ENCODE measurements at places on chromosomes 3 and 15.

- no peak for DNase-seq
Observed at GRCh38 chr3:39133822-39134221, 19.6 kb downstream of the CSRNP1 start.

DNA sequence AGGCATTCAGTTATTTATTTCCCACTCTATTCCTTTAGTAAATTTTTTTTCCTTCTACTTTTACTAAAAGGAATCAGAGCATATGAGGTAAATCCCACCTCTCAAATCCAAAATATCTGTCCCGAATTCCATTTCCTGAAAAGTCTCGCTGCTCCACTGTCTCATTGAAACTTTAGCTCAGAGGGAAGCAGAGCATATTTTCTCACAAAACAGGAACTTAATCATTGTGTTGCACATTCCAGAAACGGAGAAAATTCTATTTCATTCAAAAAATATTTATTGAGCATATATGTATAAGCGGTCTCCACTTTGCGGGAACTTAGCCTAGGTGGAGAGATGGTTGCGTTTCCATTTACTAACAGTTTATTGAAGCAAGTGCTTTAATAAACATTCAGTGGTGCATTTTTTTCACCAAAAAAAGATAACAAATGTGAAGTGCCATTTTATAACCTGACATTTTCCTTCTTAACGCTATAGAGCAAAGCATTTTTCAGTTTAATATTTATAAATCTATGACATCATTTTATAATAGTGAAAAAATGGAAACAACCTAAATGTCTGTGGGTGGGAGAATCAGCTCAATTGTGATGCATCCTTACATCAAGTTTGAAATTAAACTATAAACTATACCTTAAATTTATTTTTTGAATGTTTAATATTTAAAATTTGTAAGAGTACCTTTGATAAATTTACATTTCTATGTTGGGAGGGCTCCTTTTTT, 67.2 kb upstream of the CSTA start:
- DNase-seq = no peak

DNA sequence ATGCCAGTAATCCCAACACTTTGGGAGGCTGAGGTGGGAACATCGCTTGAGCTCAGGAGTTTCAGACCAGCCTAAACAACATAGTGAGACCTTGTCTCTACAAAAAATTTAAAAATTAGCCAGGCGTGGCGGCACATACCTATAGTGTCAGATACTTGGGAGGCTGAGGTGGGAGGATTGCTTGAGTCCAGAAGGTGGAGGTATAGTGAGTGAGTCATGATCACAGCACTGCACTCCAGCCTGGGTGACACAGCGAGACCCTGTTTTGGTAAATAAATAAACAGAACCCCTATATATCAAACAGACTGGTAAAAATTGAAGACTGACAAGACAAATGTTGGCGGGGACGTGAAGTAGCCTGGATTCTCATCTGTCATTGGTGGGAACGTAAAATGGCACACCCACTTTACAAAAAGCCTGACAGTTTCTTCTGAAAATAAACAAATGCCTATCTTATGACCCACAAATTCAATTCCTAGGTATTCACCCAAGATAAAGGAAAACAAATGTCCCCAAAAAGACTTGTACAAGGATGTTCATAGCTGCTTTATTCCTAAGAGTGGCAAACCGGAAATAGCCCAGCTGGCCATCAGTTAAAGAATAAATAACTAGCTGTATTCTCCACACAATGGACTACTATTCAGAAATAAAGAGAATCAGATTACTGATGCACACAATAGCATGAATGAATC, 47.0 kb upstream of the GK5 start:
- DNase-seq = no peak

DNA sequence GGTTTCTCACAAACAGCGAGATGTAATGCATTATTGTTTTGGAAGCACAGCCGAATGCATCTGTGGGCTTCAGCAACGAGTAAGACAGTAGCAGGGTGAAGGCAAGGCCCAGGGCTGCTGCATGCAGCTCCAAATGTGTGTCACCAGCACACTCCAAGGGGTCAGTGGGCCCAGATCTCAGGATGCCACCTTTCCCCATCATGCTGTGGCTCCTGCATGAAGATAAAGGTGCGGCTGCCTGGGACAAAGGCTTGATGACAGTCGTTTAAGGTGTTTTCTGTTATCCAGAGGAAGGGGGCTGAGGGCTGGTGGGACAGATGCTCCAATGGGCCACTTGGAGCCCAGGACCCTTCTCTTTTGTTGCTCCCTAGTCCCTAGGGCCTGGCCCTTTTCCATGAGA, 13.2 kb downstream of the C3orf22 start:
- DNase-seq = no peak

DNA sequence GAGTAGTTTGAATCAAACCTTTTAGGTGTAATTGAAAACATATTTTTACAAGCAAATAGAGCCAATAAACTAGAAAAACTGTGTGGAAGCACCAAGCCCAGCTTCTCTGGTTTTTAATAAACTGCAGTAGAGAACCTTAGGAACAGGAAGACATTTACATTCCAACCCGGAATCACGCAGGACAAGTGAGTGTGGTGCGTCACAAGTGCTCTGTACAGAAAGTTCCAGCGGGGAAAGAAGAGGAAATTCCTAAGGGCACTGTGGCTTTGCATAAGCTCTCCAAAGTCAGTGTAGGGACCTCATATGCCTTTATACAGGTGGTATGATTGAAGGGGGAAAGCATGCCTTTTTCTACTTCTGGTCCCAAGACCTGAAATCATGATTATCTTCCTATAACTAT, 21.6 kb downstream of the COL8A1 start:
- DNase-seq = no peak

GRCh38 chr15:35974052-35974451, 428.1 kb upstream of the DPH6 start:
- DNase-seq = no peak

DNA sequence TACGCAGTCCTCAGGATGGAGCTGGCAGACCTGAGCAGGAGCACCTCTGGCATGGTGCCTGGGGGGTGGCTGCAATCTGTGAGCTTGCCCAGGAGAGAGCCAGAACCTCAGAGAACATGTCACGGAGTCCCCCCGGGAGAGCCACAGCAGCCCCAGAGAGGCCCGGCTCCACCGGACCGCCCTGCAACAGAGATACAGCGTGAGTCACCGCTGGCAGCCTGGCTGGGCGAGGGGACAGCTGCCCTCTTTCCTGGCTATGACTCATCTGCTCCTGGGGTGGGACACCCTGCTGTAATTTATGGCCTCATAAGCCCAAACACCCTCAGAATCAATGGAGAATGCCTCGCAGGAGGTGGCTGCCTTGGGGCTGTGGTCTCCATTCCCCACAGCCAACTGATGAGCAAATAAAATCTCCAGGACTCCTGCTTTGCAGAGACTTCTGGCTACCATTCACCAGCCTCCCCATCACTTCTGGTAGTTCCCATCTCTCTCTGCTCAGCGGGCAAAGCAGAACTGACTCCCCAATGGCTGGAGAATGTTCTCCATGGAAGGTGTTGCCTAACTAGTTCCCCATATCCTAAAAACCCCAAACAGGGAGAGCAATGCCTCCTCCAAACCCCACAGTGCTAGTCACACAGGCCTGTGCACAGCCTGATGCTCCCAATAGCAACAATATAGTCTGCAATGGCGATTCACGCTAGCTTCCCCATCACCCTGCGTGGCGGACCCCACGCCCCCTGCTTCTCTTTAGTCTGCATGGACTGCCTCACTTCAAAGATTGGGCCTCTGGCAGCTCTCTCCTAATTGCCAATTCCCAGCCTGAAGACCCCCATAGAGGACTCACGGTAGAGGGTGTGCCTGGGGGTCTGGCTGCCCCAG, 21.6 kb downstream of the ACSBG1 start:
- peak; percentile 34 for DNase-seq

GRCh38 chr3:104106276-104106675, 1260.4 kb upstream of the ALCAM start:
- no peak for DNase-seq

DNA sequence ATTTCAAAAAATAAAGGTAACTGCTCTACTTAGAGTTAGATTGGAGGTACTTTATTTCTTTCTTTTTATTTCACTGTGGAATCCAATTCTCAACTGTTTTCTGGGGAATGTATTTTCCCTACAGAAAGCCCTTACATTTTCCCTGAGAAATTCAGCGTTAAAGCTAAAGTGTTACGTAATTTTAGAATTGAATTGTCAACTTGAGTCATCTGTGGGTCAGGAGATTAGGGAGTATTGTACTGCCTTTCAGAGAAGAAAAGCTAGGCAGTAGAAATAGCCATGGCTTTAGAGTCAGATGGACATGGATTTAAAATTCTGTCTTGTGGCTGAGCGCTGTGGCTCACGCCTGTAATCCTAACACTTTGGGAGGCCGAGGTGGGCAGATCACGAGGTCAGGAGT, 728.6 kb downstream of the ROBO1 start:
- no peak for DNase-seq

DNA sequence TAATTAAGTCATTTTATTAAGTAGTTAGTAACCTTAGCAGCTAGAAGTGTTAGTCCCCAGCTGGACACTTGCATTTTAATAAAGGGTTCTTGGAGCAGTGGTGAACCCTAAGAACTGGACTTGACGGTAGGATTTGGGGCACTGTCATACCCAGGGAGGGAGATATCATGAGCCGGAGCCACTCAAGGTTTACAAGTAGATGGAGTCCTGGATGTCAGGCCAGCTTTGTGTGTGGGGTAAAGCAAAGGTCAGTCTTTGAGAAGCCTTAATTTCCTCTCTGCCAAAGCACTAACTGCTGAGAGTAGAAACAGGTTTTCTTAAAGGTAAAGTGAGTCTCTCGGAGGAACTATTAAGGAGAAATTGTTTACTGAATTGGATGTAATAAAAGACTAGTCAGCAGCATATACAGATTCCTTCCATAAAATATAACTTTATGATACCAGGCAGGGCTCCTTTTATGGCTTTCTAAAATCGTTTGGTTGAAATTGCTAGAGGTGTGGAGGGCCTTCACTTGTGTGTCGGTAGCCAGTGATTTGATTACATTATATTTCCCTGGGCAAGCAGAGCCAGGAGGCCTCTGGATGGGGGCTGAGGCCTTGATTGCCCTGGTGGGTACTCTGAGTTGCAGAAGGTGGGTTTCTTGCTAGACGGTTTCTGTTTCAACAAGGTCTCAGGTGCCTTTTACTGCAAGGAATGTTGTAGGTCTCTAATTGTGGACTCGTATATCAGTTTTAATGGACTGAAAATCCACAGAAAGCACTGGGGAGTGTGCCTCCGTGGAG, 23.1 kb downstream of the SQOR start:
- DNase-seq = no peak

- no peak for DNase-seq
Observed at GRCh38 chr3:145639003-145639606, 521.9 kb downstream of the PLOD2 start.

GRCh38 chr15:63408524-63408923, 26.9 kb upstream of the CA12 start:
- DNase-seq = peak; percentile 20

- no peak for DNase-seq
Observed at GRCh38 chr15:89475661-89476060, 20.7 kb downstream of the RHCG start.

DNA sequence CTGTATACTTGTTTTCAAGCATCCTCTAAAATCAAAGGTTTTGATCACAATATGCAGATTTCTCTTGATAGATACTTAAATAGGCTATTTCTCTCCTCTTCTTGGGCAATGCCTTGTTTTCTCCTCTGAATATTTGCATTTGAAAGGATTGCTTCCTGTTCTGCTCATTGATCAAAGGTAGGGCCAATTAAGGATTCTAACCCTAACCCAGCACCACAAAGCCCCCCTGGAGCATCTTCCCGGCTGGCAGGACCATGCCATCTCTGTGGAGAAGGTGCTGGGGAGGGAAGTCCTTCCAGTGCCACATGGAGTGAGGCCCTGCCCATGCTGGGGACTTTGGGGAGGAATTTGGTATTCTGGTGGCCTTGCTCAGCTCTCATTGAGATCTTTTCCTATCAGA, 11.3 kb upstream of the NIPA2 start:
- DNase-seq = no peak

- DNase-seq = peak; percentile 41
Observed at GRCh38 chr3:79361748-79362378, 405.9 kb downstream of the ROBO1 start.

DNA sequence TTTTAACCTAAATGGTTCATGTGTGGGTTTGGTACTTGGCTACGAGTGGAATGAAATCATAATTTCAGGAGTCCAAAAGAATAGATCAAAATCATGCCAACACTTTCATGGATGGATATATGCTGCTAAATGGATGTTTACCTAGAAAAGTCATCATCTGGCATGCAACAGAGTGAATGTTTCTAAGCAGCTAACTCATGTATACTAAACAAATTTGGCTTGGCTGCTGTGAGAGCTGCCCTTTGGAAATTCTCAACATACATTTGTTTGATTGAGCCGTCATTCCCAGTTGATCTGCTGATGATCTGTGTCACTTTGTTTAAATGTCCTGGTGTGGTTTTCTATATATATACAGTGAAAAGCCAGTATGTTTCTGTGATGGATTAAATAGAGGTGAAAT, 263.3 kb downstream of the MECOM start:
- DNase-seq = no peak

- DNase-seq = peak; percentile 37
Observed at GRCh38 chr3:25582242-25582641, 82.5 kb downstream of the TOP2B start.

- DNase-seq = no peak
Observed at GRCh38 chr3:116390318-116390717, 55.0 kb downstream of the LSAMP start.

DNA sequence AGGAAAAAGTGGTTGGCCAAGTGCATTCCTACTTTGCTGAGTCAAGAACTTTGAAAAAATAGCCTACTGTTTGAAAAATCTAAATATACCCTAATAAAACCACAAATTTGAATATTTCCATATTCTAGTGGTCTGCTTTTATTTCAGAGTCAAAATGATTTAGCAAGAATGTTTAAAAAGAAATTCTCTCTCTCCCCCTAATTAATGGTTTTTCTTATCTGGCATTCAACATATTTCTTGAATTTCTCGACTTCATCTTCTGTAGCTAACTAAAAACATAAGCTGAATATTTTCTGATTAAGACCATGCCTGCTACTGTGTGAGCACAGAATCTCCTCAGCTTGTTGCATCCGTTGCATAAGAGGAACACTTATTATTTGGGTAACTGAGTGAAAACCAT, 563.5 kb upstream of the TBL1XR1 start:
- peak; percentile 56 for DNase-seq

- no peak for DNase-seq
Observed at GRCh38 chr15:59751552-59752413, 62.7 kb upstream of the BNIP2 start.

DNA sequence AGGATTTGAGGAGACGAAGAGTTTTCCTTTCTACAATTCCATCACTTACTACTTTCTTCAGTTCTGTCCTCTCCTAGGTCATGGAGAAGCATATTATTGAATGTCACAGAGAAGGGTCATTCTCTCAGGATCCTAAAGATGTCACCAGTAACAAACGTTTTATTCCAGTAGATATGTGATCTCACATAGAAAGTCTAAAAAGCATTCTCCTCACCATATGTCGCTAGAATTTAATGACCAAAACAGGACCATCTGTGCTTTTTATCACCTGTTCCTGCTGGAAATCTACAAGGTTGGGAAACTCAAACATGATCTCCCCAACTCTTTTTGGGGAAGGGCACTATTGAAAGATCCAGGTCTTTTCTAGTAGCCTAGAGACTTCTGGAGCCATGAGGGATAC, 24.0 kb upstream of the FRMD5 start:
- no peak for DNase-seq

- DNase-seq = peak; percentile 23
Observed at GRCh38 chr3:46089237-46090011, 62.1 kb upstream of the XCR1 start.

- DNase-seq = no peak
Observed at GRCh38 chr3:122893282-122893681, 98.4 kb downstream of the SLC49A4 start.

Data from astrocyte of the cerebellum (primary cell).